ENCODE measurements at places on chromosomes 5 and 9.

DNA sequence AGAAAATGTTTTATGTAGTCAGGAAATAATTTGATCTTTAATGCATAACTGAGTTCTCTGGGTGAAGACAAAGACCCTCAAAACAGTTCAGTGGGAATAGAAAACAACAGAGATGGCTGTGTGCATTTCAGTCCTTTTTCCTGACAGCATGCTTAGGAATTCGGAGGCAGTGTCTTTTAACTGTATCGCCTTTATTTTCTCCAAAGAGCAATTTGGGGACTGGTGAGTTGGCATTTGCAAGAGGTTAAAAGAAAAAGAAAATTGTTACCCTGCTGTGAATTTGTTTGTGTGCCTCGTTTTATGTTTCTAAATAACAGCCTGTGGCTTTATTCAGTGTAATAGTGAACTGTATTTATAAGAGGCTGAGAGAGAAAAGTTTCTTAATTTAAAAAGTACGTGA is 227.8 kb upstream of the DMAC1 start:
- no peak for DNase-seq

DNA sequence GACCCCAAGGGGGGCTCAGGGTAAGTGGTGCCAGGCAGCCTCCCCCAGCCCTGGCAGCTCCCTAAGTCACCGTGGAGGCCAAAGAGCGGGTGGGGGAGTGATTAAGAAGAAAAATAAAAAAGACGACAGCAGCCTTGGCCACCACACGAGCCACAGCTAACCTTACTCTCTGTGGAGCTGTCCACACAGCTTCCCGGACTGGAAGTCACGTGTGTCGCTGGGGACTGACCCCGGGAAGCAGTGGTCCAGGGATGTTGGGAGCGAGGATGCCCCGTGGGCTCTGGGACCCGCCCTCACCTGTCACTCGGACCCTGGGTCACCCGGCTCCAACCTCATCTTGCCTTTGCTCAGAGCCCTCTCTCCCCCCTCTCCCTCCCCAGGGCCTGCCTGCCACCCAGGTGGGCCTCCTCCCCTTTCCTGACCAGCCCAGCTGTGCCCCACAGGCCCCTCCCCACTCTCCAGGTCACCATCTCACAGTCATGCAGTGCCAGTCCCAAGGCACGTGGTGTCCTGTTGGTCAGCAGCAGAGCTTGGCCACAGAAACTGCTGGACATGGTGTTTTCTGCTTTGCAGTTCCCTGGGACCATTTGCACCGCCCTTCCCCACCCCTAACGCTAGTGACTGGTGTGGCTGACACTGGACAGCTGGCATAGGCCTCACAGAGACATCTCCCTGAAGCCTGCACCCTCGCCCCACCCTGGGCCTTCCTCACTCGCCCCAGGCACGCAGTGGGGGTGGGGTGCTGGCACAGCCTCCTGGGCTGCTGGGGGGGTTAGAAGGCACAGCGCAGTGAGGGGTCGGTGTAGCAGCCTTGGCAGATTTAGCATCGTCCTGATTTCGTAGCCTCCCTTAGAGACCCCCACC is 9.8 kb upstream of the EXOC3 start:
- no peak for DNase-seq

DNA sequence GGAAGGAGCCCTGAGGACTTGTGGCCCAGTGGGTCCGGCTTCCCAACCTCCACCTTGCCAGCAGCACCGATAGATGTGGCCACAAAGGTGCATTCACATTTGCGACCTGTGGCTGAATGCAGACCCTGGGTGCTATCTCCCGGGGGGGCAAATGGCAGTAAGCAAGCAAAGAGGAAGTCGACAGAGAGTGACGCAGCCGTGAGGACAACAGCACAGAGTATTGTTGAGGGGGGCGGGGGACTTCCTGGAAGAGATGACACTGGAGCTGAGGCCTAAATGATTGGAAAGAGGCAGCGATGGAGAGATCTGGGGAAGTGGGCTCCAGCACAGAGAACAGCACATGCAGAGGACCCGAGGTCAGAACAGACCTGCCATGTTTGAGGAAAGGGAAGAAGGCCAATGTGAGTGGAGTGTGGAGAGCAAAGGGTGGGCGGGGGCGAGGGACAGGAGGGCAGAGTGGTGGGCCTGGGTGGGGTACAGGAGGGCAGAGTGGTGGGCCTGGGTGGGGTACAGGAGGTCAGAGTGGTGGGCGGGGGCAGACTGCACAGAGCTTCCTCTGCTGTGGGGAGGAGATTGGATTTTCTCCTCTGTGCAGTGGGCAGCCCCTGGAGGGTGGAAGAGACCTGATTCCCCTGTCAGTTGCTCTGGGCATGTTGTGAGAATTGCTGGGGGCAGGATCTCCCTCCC is 42.6 kb downstream of the ADAMTS2 start:
- no peak for DNase-seq

DNA sequence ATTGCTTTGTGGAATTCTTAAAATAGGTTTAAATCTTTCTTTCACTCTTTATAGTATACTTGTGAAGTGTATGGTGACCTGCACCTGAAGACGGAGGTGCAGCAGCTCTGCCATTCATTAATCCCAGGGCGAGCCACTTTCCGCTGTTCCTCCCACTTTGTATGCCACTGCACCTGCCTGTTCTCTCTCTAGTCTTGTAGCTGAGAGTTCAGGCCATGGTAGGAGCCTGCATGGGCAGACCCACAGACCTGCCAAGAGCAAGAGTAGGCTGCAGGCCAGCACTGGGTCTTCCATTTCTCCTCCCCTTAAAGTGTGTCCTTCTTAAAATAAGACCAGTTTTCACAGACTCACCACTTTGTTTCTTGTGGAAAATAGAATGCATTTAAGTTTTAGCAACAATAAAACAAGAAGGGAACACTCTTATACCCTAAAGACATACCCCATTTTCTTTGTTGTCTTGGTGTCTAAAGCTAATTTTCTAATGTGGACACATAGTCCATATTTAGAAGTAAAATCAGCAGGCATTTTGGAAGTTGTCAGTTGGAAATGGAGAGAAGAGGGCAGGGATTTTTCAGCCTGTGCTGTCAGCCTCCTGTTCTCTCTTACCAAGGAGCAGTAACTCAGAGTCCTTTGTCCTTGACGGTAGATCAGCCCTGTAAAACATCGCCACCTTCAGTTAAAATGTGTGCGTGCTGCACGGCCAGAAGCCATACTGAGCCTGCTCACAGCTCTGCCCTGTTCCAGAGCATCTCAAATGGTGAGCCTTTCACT is 103.2 kb downstream of the SNCAIP start:
- DNase-seq, result no peak

DNA sequence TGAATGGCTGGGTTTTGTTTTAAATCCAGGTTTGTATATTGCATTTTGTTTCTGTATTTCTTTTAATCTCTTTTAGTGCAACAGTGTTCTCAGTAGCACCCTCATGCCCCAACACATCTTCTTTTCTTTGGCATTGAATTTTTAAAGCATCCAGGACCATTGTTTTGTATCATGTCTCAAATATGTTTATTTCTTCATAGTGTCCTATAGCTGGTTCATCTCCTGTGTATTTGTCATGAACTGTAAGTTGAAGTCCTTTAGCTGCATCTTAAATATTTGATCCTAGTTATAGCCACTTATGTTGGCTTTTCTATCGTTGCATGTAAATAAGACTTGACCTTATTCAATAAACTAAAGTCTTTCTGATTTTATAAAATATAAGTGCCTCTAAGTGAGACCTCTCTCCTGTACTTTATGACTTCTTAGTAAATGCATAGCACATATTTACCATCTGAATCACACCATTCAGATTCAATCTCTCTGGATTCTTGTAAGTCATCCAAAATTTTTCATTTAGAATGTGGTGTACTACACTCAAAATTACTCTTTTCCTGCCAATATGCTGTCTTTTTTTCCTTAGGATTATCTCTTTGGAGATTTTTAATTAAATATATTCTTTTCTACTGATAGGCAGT is 21.0 kb upstream of the ERCC6L2 start:
- no peak for DNase-seq

GRCh38 chr9:128045831-128046230 is 21.3 kb downstream of the NAIF1 start:
- no peak for DNase-seq

DNA sequence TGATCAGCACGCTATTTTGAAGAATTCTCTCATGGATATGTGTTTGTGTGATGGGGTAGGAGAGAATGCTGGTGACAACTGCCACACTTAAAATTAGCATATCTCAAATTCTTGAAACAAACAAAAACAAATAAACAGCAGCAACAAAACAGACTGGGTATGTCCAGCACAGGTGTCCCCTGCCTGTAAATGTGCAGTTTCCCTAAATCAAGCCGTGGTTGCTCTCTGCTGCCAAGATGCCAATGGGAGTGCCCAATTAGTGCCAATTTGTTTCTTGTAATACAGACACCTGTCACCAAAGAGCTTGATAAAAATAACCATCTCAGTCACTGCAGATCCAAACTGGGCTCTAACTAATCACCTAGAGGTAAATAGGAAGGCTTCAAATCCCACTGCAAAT is 144.2 kb upstream of the SMARCA2 start:
- no peak for DNase-seq

DNA sequence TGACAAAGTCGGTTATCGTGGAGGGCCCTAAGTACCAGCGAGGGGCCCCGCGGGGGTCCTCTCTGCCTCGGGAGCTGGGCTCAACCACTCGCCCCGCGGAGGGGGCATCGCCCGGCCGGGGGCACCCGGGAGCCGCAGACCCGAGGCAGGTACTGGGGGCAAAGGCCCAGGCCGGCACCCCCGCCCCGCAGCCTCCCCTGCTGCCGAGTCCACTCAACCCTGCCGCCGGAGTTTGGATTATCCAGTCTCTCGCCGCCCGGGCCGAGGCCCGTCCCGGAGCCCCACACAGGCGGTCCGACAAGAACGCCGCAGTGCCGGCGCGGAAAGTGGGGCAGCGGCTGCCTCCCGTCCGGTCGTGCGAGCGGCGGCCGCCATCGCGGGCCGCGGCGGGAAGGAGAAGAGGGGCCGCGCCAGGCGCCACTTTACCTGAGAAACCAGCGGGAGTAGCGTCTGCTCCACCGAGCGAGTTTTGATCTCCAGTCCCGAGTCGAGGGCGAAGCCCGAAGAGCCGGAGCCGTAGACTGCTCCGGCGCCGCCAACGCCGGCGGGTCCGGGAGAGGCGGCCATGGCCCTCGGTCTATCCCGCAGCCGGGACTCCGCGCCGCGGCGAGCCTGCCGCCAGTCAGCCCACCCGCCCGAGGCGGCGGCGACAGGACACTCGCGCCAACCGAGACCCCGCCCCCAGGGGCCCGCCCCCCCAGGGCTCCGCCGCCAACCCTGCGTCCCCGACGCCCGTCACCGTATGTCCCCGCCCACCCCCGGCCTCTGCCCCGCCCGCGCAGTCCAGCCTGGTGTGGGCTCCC is at the start of gene CTNNAL1:
CTNNAL1 (minus strand) TSS at position 624 of the 803 bp plus-strand sequence; CDS start at position 567, 57 bp downstream.
- DNase-seq, result peak; percentile 74

DNA sequence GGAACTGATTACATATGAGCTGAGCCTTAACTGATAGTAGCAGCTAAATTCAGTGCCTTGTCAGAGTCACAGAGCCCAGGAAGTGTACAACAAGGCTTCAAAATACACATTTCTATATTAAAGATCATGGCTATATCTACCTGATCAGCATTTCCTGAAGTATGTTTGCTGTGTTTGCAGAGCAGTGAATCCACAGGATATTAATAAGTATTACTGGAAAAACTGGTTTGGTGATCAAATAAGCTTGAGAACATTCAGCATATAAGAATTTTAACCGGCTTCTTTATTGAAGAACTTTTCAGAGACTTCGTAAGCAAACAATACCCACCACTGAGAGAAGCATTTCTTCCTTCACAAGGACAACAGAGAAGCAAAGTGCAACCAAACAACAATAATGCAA is 227.0 kb downstream of the ELAVL2 start:
- no peak for DNase-seq

DNA sequence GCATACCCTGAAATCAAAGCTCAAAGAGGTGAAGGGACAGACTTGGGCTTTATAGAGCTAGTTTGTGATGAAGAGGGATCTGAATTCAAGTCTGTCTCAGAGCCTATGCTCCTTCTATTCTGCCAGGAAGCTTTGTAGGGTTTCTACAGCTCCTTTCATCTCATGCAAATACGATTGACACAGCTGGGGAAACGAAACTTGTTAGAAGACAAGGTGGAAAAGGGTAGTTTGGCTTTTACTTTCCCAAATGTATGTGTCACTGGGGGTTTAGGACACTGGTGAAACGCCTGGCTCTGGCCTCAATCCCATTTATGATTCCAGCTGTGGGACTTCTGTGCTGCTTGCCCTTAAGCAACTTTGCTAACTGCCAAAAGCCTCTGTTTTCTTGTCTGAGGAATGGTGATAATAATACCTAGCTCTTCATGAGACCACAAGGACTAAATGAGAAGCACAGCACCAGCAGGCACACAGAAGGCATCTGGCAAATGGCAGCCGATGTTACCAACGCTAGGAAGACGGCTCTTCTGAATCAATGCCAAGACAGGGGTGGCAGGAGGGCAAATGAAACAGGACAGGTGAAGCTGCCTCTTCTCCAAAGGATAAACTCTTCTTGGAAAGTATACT is 70.3 kb upstream of the EQTN start:
- no peak for DNase-seq

- no peak for DNase-seq
These were observed 74.3 kb downstream of the LRSAM1 start for GRCh38 chr9:127525401-127526188.

- DNase-seq, result no peak
These were observed 324.3 kb upstream of the RFX3 start for GRCh38 chr9:3850098-3850497.

- DNase-seq, result no peak
These were observed 187.0 kb upstream of the TRPM3 start for GRCh38 chr9:71308454-71308853.

- no peak for DNase-seq
These were observed 17.7 kb downstream of the ZNF366 start for GRCh38 chr5:72489536-72489935.

DNA sequence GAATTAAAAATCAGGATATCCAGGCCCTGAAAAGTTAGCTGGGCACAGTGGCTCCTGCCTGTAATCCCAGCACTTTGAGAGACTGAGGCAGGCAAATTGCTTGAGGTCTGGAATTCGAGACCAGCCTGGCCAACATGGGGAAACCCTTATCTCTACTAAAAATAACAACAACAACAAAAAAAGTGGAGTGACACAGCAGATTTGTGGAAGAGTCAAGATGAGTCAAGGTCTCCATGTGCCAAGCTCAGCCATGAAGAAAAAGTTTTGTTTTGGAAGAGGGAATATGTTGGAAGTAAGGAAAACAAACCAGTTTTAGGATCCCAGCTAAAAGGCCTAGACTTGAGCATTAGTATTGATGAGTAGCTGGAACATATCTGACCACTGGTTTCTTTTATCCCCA is 14.7 kb downstream of the LRRC70 start:
- no peak for DNase-seq

- no peak for DNase-seq
These were observed 612.8 kb downstream of the CSNK1G3 start for GRCh38 chr5:124124711-124125229.

GRCh38 chr9:131727184-131727759 is 12.6 kb downstream of the RAPGEF1 start:
- DNase-seq, result no peak

DNA sequence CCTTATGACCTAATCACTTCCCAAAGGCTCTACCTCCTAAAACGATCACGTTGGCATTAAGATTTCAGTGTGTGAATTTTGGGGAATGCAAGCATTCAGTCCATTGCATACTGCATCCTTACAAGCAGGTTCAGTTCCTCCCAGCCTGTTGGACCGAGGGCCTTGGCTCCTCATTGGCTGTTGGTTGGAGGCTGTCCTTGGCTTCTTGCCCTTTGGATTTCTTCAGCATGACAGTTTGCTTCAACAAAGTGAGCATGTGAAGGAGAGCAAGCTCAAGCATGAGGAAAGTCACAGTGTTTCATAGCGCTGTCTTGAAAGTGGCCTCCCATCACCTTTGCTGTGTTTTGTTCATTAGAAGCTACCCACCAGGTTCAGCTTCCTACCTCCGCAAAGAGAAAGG is 109.5 kb downstream of the GADD45G start:
- DNase-seq, result no peak

All from activated T-helper 1 cell treated with anti-CD3 and anti-CD28 coated beads, Interleukin-2, amount 50 U/mL, for 16 hours (primary cell).